ENCODE measurements at places on chromosomes 4 and X.

DNA sequence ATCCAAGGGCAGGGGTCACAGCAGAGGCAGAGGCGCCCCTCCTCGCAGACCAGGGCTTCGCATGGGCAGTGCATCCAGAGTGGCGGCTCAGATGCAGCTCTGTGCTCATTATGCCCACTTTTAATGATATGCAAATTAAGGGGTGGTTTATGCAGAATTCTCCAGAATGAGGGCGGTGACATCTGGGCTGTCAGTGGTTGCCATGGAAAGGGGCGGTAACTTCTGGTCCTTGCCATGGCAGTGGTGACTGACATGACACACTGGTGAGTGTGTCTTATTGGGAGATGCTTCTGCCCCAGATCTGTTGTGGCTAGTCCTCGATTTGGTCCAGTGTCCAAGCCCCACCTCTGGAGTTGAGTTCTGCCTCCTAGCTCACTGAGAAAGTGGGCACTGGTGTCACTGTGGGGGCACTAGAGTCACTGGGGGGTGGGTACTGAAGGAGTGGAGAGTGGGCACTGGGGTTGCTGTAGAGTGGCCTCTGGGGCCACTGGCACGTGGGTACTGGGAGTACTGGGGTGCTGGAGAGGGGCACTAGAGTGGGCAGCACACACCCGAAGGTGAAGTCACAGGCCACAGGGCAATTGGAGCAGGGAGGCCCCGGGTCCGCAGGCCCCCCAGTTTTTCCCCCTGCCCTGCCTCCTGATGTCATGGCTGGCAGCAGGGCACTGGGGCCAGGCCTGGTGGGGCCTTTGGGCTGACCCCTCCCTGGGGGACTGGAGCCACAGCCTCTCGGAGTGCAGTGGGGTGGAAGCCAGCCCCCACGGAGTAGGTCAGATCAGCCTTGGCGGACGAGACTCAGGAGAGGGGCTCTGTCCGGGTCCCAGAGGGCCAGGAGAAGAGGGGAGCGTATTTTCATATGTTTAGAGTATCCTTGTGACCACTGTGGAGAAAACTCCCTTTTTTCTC lies 98.6 kb upstream of the NKX1-1 start:
- DNase-seq = no peak

DNA sequence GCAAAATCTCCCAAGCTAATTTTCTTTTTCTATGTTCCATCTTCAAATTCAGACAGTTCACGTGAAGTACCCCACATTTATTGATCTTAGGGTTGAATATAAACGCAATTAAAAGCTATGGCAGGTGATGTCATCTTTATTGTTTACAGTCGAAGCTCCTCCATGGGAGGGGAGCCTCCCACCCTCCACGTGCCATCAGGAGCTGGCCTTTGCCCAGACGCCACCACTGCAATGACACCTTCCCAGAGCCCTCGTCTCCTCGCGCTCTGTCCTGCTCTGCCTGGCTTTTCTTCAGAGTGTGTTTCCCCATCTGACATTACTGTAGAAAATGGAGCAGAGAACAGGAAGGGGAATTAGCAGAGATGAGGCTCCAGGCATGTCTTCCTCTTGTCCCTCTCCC lies 18.8 kb upstream of the CYP4V2 start:
- no peak for DNase-seq

GRCh38 chr4:56250776-56251175 lies 136.5 kb downstream of the AASDH start:
- no peak for DNase-seq

DNA sequence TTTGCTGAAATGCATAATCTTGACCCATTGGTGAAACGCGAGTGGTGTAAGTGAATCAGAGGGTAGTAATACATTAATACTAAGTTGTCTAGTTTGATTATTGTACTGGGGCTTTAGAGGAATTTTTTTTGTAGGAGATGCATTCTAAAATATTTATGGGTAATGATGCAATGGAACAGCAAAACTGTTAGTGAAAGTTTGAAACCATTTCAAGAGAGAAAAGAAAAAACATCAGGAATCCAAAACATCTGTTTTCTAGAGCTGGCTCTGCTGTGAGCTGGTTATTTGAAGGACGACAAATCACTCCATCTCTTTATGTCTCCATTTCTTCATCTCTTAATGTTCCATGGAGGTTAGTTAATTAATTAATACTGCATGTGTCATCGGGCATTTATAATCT lies 351.9 kb upstream of the FAT1 start:
- no peak for DNase-seq

DNA sequence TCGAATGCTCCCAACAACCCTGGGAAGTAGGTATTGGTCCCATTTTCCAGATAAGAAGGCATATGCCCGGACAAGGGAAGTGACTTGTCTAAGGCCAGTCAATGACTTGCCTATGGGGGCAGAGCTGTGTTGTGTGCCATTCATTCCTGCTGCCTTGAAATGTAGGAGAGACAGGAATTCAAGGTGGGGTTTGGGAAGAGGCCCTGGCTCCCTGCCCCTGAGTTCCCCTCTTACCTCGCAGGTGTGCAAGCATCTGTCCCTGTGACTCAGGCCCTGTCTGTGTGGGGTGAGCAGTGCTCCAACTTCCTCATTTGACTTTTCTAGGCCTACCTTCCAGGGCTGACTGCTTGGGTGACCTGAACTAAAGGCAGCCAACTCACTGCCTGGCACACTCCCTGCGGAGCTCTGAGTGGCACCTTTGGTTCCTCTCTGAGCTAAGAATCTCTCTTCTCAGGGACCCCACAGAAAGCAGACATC lies 5.1 kb downstream of the EFNB1 start:
- DNase-seq = no peak

- no peak for DNase-seq
These were observed 268.0 kb downstream of the GABRG1 start for GRCh38 chr4:45855857-45856256.

GRCh38 chrX:102154218-102154860 lies 1.4 kb downstream of the BEX5 start:
- DNase-seq = peak; percentile 6

GRCh38 chrX:16559206-16559619 lies 90.7 kb upstream of the S100G start:
- DNase-seq = no peak

DNA sequence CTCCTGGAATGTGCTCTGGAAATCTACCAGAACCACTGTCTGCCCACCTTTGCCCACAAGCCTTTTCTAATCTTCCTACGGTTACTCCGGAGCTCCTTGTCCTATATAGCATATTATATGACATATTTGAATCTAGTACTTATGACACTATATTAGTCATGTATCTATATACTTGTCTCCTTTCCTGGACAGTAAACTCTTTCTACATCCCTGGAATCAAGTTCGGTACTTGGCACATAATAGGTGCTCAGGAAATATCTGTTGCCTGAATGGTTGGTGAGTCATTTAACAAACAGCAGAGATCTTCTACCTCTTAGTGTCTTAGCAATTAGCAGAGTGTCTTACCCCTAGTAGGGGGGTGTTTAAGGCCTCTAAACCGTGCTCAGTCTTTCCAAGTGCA lies 123.6 kb downstream of the RELL1 start:
- DNase-seq = no peak

GRCh38 chr4:168693750-168694490 lies 197.1 kb downstream of the PALLD start:
- no peak for DNase-seq

GRCh38 chr4:155143512-155143911 lies 64.9 kb upstream of the NPY2R start:
- DNase-seq = no peak

All from CD4-positive, alpha-beta T cell treated with Interleukin-21 for 1 hour (primary cell).